ENCODE measurements at places on chromosomes 4 and X.

DNA sequence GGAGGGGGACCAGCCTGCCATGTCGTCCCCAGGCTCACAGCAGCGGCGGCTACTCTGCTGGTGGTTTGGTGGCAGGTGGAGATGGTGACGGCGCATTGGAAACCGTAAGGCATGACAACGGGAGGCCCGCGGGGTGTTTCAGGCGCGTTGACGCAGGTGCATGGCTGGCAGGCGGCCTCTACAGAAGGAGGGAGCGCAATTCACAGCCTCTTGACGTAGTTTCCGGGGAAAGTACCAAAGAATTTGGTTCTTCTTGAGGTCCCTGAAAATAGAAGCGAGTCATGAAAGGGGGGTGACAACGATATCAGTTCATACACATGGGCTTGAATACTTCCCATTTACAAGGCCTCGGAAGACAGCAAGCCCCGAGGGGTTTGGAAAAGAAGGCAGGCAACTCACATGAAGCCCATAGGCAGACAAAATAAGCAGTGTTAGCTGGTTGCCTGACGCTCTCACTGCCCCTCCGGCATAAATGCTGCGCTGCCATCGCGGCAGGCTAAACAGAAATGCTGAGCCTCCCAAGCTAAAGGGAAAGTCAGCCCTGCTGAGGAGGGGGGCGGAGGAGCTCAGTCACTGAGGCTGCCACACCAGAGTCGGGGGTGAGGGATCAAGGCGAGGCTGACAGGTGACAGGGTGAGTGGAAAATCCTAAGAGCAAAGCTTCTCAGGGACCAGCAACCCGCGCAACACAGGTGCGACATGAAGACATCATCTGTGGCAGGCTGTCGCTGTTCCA lies 52.3 kb upstream of the PDLIM3 start:
- peak; percentile 96 for DNase-seq

GRCh38 chrX:39011454-39012221 lies 210.4 kb downstream of the MID1IP1 start:
- no peak for DNase-seq

DNA sequence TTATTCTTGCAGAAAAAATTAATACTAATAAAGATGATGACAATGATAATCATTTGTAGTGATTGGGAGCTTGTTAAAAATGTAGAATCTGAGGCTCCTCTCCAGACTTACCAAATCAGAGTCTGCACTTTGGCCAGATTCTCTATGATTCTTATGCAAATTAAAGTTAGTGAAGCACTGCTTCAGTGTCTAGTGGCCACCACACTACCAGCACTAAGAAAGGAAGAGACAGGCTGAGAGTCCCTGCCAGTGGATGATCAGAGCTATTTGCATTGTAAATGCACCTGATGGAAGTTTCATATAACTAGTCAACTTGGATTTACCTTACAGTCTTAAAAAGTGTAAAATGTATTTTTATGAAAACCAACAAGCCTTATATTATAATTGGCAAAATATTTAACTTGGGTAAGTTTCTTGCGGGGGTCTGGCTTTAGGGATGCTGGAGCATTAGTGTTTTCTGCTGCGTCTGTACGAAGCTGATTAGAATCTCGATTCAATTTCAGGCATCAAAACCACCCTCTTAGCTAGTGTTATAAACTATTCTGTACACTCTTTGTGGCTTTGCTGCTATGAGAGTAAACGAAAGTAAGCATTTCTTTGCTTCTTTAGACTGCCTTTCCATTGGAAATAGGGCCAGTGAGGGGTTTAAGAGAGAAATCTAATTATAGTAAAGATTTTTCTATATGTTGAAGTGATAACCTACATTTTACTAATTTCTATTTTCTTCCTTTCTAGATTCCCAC lies 114.1 kb downstream of the TLL1 start:
- DNase-seq = no peak

- DNase-seq = peak; percentile 50
Observed at GRCh38 chrX:43836435-43837184, 45.6 kb downstream of the MAOB start.

DNA sequence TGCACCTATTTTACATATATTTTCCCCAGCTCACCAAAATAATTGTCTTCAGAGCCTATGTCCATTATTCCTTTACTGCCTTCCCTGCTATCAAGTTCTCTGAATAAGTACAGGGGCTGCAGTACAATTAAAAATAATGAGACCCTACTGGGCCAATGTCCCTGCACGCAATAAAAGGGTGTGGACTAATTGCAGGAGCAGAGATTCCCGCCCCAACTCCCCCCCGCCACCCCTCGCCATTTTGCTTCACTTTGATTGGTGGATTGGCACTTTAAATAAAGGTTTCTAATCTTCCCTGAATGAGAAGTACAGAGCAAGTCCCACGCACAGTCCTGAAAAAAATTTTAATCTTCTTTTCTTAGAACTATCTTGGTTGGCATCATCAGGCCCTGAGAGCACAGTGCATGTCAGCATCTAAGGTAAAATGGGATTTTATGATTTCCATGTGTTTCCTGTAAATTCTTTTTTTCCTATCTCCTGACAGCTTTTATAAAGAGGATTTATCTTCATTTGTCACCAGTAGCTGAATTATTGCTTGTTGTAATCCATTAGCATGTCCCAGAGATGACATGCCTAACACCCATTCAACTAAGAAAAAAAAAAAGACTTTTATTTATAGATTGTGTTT lies at the start of gene AMBN:
TSS of gene AMBN (plus strand) at position 302 of the 628 bp plus-strand sequence. CDS start at position 405, 103 bp downstream.
- DNase-seq = no peak

GRCh38 chr4:104989371-104989770 lies 157.3 kb upstream of the TET2 start:
- no peak for DNase-seq

DNA sequence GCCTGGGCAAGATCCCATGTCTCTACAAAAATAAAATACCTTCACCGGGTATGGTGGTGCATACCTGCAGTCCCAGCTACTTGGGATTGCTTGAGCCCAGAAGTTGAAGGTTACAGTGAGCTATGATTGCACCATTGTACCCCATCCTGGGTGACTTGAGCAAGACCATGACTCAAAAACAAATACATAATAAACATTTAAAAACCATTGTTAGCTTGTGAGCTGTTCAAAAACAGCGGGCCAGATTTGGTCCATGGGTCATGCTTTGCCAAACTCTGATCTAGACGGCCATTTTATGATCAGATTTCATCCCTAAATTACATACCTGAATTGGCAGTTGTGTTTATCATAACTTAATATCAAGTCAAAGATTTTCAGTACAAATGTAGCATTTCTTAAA lies 76.0 kb upstream of the GPM6B start:
- DNase-seq = no peak

- peak; percentile 50 for DNase-seq
Observed at GRCh38 chrX:30981968-30982367, 89.9 kb downstream of the FTHL17 start.

DNA sequence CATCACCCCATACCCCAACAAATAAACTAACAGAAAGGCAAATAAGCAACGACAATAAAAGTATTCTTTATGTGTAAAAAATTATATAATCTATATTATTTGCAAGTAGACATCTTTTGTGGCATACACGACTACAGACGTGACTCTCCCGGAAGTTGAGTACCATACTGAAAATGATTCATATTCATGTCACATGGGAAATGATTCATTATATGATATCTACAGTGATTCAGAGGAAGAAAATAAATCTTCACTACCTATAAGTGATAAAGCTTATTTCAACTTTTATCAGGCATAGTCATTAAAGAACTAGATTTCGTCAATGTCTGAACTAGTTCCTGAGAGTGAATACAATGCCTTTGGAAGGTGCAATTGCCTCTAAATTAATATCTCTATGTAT lies 4.6 kb upstream of the ANTXR2 start:
- no peak for DNase-seq

DNA sequence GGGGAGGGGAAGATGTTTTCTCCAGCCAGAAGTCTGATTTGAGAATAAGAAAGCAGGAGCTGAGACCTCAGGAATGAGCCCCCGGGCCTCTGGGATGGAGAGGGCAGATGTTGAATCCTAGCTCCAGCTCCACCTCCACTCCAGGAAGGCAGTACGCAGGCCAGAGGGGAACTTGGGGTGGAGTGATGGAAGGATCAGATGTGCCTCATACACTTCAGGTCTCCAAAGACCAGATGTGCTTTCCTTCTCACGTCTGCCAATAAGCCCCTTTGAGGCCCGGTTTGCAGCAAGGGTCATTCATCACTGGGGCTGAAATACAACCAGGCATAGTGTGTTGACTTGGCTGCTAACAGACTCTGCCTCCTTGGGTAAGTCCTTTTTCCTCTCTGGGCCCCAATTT lies 28.1 kb downstream of the STARD8 start:
- no peak for DNase-seq

DNA sequence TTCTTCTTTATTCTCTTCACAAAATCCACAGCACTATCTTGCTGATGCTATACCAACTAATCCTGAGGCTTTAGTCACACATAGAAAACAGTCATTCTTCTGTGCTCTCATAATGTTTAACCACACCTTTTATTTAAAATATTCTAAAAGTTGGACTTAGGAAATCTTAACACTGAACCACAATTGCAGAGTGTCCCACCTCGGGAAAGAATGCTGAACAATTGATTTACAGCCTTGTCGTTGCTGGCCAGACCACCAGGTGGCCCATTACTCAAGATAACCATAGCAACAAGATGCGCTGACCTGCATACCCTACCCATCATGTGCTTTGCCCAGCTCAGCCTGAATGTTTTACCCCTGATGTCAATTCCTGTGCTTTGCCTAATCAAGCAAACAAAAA lies 100.8 kb downstream of the ARSJ start:
- no peak for DNase-seq

DNA sequence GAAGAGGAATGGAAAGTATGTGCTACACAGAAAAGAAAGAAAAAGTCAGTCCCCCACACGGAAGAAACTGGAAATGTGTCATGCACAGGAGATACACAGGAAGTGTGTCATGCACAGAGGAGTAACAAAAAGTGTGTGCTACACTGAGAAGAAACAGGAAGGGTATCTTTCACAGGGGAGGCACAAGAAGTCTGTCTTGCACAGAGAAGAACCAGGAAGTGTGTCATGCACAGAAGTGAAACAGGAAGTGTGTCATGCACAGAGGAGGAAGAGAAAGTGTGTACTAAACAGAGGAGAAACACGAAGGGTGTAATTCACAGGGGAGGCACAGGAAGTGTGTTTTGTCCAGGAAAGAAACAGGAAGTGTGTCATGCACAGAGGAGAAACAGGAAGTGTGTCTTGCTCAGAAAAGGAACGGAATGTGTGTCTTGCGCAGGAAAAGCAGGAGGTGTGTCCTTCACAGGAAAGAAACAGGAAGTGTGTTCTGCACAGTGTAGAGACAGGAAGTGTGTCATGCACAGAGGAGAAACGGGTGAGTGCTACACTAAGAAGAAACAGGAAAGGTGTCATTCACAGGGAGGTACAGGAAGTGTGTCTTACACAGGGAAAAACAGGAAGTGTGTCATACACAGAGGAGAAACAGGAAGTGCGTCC lies 527.2 kb upstream of the PRKX start:
- peak; percentile 32 for DNase-seq

DNA sequence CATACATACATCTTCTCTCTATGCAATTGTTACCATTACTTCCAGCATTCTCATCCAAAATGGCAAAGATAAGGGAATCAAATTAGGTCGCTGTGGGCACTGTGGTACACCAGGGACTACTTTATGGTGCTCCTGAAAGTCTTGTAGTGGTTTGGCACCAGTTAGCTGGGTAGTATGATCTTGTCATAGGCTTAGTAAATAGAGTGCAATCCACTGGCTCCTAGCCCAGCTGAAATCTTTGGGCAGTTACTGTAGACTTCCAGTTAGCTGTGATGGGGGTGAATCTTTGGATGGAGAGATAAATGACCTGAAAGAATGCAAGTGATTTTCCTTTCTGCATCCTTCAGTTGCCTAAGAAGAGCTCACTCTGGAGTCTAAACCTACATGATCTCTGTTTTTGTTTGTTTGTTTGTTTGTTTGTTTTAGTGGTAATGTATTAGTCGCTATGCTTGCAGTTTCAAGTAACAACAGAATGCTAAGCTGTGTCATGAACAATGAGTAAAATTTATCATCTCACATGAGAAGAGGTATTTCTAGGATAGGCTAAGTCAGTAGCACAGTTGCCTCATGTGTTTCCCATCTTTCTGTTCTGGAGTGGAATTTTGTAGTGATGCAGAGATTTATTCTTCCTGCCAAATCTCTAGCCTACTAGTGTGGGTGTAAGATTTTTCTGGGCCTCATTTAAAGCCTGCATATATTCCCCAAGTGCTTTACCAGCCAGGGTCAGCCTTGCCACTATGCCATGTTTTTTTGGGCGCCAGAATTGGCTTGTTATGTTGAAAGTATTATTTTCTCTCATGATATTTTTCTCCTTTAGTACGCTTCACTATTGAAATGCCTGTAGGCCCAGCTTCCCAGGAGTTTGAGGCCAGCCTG lies 24.2 kb downstream of the HERC3 start:
- DNase-seq = no peak

DNA sequence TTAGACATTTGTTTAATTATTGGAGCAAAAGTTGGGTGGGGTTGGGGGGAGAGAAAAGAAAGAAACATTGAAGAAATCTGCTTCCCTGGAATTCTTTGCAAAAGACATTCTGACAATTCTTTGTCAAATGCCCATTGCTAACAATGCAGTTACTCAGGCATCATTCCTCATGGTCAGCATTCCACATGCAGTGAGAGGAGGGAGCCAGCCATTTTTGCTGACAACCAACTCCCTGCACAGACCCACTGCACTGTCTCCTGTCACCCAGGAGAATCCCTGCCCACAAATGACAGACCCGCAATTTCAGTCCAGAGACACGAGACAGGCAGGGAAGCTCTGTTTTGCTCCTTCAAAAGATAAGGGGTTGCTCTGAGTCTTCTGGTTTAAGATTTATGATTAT lies 985.1 kb upstream of the SLIT2 start:
- no peak for DNase-seq

All from common myeloid progenitor, CD34-positive (primary cell).